Foreskin melanocyte (primary cell): ENCODE measurements at places on chromosomes 11 and 22.

DNA sequence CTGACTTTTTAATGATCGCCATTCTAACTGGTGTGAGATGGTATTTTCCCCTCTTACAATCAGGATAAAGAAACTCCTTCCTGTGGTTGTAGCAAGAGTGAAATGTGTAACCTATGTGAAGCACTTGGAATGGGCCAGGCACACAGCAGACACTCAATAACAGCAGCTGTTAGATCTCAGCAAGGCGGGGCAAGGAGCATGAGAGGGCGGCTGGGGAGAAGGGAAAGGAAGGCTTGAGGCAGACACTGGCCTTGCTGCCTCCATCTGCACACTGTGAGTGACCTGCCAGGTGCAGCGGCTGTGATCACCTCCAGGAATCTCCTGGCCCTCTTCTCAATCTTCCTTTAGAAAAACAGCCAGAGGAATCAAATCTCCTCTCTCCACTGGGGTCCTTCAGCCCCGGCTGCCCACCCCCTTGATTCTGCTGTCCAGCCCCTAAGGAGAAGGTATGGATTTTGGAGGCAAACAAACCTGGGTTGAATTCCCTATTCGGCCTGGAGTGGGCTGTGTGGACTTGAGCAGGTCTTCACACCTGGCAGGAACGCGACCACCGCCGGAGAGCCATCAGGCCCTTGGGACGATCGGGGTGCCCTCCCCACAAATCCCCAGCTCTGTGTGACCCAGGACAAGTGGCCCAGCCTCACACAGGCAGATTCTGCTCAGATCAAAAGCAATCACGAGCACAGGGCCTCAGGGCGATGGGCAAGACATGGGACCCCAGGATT lies 49.0 kb downstream of the RPUSD4 start:
- no peak for DNase-seq

GRCh38 chr11:303363-303762 lies 4.0 kb upstream of the IFITM5 start:
- no peak for DNase-seq

DNA sequence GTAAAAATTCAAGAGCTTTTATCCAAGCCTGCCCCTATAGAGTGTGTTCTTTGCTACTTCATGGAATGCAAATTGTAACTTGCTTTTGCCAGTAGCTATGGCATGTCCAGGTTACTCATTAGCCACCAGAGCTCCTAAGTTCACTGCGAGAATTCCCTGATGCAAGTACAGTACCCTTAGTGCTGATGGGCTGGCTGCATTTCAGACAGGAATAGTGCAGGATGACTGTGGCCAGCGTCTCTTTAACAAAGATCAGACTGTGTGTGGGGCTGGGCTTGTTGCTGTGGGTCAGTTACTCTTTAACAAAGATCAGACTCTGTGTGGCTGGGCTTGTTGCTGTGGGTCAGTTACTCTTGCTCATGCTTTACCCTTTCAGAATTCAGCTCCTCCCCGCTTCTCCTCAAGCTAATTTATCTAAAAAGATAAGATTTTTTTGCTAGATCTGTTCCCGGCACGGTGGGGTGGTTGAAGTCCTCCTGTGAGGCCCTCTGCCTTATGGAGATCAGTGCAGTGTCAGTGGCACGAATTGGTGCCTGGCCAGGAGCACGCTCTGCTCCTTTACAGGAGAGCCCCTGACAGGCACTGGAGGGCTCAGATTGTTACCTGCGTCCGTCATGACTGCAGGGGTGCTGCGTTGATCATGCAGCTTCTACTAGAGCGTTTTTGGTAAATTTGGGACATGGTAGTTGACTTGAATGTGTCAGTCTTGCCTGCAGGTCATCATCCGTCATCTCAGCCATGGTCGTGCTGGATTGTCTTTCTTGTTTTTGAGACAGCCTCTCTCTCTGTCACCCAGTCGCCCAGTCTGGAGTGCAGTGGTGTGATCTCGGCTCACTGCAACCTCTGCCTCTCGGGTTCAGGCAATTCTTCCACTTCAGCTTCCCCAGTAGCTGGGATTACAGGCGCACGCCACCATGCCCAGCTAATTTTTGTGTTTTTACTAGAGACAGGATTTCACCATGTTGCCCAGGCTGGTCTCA lies 27.0 kb downstream of the AP2A2 start:
- peak; percentile 81 for DNase-seq

DNA sequence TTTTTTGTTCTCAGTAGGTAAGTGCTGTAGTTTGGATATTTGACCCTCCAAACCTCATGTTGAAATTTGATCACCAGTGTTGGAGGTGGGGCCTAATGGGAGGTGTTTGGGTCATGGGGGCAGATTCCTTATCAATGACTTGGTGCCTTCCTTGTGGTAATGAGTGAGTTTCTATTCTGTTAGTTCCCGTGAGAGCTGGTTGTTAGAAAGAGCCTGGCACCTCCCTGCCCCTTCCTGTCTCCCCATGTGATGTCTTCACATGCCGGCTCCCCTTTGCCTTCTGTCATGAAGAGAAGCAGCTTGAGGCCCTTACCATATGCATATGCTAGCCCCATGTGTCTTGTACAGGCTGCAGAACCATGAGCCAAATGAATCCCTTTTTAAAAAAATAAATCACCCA lies 138.3 kb downstream of the TMEM135 start:
- DNase-seq = no peak

- DNase-seq = no peak
Observed at GRCh38 chr22:37643225-37643847, 3.9 kb downstream of the SH3BP1 start.

GRCh38 chr22:40791241-40791640 lies 27.9 kb downstream of the SLC25A17 start:
- DNase-seq = peak; percentile 25

DNA sequence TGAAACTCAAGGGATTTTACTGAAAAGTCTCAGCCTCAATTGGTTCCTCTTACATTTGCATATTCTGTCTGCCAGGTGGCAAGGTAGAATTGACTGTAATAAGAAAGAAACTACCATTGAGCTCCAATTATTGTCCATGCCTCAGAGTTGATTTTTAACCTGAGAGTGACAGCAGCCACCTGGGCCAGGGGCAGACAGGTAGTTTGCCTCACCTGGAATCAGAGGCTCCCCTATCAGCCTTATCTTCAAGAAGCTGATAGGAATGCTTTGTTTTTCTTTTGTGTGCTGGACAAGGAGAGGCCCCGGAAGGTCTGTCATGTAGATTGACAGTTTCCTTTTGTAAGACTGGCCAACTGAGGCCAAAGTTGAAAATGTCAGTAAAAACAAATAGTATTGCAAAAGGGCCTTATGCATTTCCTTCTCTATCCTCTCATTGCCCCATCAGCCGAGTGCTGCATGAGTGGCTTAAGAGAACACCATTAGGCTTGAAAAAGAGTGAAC lies 34.1 kb downstream of the CD44 start:
- no peak for DNase-seq
